ENCODE measurements at places on chromosomes 13 and 19.

- no peak for DNase-seq
Measured at GRCh38 chr13:97256343-97256783, 34.2 kb downstream of the MBNL2 start.

DNA sequence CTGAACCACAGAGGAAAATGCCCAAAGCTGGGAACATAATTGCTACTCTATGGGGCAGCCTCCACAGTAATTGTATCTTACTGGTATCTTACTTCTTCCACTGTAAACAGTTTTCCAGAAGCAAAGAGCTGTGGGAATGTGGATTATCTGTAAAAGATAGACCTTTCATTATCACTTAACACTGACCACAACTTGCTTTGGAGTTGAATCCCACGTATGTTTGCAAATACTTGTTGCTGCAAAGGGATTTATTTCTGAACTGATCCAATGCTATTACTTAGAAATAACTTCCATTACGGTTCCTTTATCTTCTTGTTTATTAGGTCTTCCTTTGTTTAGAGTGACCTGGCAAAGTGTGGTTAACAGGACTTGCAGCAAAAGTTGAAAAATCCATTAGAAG, 218.1 kb downstream of the KCTD12 start:
- DNase-seq = no peak

- DNase-seq = no peak
Measured at GRCh38 chr13:109500146-109500773, 286.1 kb downstream of the IRS2 start.

GRCh38 chr19:47996230-47996727, 1.8 kb downstream of the ELSPBP1 start:
- DNase-seq = no peak

GRCh38 chr19:37655301-37655688, at the start of gene ZFP30:
Gene ZFP30, minus strand, starts transcription at chr19:37655465. Its CDS starts 7,643 bp downstream, at chr19:37647822.
- DNase-seq = peak; percentile 89

DNA sequence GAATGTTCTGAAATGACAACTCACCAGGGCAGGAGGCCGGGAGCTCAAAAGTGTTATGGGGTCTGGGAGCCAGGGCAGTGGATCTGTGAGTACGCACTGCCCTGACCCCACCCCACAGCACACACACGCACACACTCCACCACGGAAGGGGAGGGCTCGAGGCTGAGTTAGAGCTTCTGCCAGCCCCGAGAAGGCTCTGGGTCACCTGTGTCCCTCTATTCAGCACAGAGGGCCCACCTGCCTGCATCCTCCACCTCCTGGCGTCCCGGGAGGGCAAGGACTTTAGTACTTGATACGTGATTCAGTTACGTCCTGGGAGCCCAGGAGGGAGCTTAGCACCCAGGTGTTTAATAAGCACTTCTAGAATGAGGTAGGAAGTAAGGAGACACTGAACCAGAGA, 190.0 kb upstream of the GPR12 start:
- no peak for DNase-seq

- no peak for DNase-seq
Measured at GRCh38 chr19:7295912-7296536, 1.8 kb upstream of the INSR start.

- DNase-seq = no peak
Measured at GRCh38 chr19:14015524-14016035, 9.5 kb upstream of the RFX1 start.

DNA sequence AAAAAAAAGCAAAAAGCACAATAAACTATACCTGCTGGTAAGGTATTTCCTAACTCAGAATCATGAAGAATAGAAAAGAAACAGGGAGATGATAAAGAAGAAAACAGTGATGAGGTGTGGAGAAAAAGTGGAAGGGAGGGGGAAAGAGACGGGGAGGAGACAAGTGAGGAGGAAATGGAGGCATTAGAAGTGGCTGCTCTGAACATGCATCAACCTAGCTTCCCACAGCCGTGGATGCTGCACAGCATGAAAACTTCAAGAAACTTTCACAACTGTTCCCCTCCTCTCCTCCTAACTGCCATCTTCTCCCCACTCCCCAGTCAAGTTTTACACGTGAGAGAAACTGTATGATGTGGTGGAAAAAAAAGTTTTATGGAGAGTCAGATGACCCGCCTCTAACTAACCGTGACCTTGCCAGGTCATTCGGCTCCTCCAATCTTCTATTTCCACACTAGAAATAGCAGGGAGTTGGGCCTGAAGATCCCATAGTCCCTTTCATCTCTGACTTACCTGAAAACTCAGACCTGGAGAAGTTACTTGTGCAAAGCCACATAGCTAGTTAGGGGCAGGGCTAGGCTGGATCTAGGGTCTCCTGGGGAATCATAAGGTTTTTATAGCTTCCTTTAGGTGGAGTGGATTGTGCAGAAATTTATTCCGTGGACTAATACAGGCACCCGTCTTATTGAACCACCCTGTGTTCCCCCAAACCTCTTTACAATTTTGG, 461.9 kb downstream of the KLF5 start:
- no peak for DNase-seq

DNA sequence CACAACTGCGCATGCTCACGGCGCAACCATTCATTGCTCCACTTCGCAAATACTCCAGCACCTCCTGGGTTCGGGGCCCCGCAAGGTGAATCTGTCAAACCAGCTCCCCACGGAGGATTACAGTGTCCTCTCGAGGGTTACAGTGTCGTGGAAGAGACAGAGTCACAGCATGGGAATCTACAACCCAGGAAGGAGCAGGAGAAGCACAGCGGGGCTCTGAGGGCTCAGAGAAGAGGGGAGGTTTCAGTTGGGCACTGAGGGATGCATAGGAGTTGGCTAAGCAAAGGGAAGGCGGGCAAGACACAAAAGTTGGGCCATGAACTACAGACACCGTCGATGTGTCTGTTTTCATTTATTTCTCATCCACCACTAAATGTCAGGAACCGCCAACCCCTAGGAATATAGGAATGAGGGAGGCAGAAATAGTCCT, 1.0 kb upstream of the GTF2F1 start:
- no peak for DNase-seq

GRCh38 chr13:81986308-81986707, 1645.4 kb upstream of the SPRY2 start:
- DNase-seq = no peak

DNA sequence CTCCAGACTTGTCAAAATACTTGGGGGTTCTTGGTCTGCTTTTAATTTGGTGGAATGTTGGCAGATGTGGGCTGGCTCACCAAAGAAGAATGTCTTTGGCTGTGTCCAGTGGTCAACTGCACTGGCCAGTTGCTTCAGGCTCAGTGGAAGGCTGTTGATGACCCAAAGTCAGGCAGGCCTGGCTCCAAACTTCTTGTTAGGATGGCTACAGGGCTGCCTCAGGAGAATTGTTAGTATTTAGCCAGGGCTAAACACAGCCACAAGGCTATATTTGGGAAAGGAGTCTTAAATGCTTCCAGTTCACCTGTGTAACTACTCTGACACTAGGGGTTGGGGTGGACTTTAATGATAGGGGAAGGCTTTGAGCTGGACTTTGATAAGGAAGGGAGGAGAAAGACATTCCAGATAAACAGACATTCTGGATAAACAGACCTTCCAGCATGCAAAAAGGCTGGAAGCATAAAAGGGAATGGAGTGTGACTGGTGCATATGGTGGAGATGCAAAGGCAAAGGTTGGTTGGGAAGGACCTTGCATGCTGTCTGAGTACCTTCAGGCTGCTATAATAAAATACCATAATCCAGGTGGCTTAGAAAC, 116.8 kb downstream of the FOXO1 start:
- no peak for DNase-seq

- DNase-seq = no peak
Measured at GRCh38 chr13:66266761-66267160, 963.4 kb downstream of the PCDH9 start.

Data from activated CD8-positive, alpha-beta memory T cell treated with anti-CD3 and anti-CD28 coated beads for 24 hours (primary cell).